ENCODE measurements at places on chromosomes 11 and 22. TPM values are rescaled to one million over a fixed set of nuclear protein-coding genes. Genes with fewer than 3 reads are reported as not detected.
A peak's percentile ranks its signal among the peaks of the same experiment; 100 is the strongest.

Gene GVQW3
- 8.7 TPM for total RNA-seq

Gene CDON
- total RNA-seq: 3.1 TPM

DNA sequence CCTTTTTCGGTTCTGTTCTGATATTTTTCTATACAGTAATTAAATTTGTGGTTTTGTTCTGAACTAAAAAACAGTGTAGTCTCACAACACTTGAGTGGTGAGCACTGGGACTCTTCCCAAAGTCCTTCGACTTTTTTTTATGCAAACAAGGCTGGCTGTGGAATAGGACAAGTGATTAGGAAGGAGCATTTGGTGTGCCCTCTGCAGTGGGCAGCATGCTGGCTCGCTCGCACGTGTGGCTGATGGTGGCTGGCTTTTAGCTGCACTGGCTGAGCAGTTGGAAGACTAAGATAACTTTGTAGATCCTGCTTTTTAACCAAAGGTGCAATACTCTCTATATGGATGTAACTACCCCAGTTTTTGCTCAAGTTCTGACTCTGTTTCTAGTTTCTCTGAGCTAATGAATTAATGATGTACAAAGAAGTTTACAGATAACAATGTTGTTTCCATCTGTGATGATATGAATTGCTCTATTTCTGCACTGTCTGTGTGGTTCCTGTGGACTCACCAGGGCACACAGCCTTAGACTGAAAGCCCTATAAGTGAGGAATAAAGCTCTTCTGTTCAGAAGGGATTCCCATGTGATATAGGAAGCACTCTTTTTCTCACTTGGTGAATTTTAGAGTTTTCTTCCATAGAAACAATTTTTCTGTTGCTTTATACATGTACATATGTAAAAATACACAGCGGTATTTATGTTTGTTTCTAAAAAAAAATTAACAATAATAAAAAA is 143.1 kb upstream of the RASSF10 start:
- H3K27me3 ChIP-seq: no peaks in the 10 kb centered on the region
- DNase-seq: no peak
- no peaks in the 10 kb centered on the region for H3K4me1 ChIP-seq
- no peak overlapping the region for H3K4me3 ChIP-seq

- H3K27me3 ChIP-seq: no peaks in the 10 kb centered on the region
- DNase-seq: no peak
- H3K27ac ChIP-seq: no peak overlapping the region
Measured at GRCh38 chr11:21254055-21254454, 584.7 kb downstream of the NELL1 start.

DNA sequence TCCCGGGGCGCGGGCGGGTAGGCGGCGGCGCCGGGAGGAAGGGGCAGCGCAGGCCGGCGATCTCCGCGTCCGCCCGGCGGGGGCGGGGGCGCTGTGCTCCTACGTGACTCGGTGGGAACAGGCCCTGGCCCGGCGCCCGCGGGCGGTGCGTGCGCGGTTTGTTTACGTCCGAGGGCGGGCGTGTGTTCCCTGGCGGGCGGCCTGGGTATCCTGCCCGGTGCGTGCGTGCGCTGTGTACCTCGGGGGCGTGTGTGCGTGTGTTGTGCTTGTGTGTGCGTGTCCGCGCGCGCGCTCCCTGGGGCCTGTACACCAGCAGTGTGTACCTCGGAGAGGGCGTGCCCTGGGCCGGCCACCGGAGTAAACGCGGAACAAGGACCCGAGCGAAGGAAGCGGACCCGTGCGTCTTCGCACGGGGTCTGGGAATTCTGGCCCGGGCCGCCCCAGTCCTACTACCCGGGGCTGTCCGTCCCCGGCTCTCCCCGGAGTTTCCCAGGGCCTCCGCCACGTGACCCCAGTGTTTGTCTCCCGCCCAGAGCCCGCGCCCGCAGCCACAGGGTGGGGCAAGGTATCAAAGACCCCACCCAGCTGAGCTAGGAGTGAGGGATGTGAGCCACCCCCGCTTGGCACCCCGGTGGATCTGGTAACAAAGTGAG is 769 bp downstream of the MAFF start:
- H3K27ac ChIP-seq: peak overlapping the region; percentile 81

Gene GGT5
- total RNA-seq: not detected

Gene F2
- total RNA-seq: not detected

Gene OR8G5
- total RNA-seq: not detected

DNA sequence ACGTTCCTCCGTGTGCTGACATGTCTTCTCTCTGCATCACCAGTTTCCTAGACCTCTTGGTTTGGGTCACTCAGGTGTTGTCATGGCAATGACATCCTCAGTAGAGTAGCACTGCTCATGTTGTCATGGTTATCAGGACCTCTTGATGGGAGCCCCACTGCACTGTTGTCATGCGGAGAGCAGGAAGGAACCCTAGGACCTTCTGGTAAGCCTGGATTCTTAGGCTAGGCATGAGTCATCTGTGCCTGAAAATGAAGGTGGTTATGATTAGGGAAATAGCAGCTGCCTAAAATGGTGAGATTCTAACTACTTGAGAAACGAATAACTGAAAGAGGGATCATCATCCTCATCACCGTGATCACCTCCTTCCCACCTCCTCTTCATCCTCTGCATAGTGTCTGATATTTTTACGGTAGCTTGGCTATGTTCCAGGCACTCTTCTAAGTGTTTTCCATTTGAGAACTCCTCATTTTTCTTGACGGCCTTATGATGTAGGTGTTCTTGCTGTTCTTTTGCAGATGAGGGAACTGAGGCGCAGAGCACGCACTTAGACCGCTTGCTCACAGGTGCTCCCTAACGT is 858.4 kb downstream of the NTM start:
- no peaks in the 10 kb centered on the region for H3K4me1 ChIP-seq
- no peaks in the 10 kb centered on the region for H3K36me3 ChIP-seq
- no peak overlapping the region for H3K27ac ChIP-seq
- no peak for DNase-seq
- H3K4me3 ChIP-seq: no peak overlapping the region

- no peak overlapping the region for H3K4me3 ChIP-seq
- H3K27ac ChIP-seq: no peak overlapping the region
- DNase-seq: no peak
- no peaks in the 10 kb centered on the region for H3K27me3 ChIP-seq
- no peaks in the 10 kb centered on the region for H3K4me1 ChIP-seq
- H3K36me3 ChIP-seq: no peaks in the 10 kb centered on the region
Measured at GRCh38 chr11:78810559-78811009, 235.9 kb upstream of the NARS2 start.

GRCh38 chr11:73532310-73532709 is 65.6 kb downstream of the FAM168A start:
- no peaks in the 10 kb centered on the region for H3K27me3 ChIP-seq
- no peaks in the 10 kb centered on the region for H3K36me3 ChIP-seq
- H3K4me1 ChIP-seq: no peaks in the 10 kb centered on the region
- no peak overlapping the region for H3K27ac ChIP-seq

Gene LRRC74B
- total RNA-seq: not detected

DNA sequence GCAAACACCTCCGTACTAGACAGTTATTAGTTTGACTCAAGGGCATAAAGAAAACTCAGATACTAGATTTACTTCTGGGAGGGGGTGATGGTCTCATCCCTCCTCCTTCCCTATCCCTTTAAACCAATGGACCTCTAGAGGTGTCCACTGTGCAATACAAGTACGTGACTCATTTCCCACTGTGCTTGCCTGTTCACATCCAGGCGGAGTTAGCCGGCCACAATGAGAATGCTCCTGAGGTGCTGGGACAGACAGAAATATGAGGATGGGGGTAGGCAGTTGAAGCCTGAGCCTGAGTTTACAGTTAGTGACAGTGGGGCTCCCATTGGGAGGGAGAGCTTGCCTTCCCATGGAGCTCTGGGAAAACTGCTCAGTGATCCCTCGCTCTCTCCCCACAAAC is 8.4 kb upstream of the PMM1 start:
- no peak overlapping the region for H3K27ac ChIP-seq
- peaks cover 7% of the 10 kb centered on the region for H3K4me1 ChIP-seq
- DNase-seq: no peak
- H3K4me3 ChIP-seq: no peak overlapping the region
- peaks cover 13% of the 10 kb centered on the region for H3K36me3 ChIP-seq

DNA sequence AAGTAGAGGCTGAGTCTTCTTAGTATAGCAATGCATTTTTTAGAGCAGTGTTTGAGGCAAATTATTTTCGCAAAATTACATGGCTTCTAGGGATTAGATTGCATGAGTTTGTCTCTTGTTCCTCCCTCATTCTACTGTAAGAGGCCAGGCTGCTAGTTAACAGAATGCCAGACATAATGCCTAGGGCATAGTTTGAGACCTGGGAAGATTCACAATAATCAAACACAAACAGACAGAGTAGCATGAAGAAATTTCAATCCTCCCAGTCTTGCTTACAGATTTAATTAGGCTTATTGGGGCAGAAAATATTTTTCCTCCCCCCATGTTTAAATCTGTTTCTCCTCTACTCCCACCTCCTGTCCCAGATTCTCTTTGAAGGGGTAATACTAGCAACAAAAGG is 48.3 kb downstream of the ARHGEF12 start:
- DNase-seq: no peak
- peaks cover 3% of the 10 kb centered on the region for H3K27me3 ChIP-seq
- no peaks in the 10 kb centered on the region for H3K4me1 ChIP-seq
- H3K27ac ChIP-seq: no peak overlapping the region

- H3K27ac ChIP-seq: no peak overlapping the region
- DNase-seq: no peak
- H3K4me1 ChIP-seq: peaks cover 6% of the 10 kb centered on the region
- H3K4me3 ChIP-seq: no peak overlapping the region
- H3K27me3 ChIP-seq: no peaks in the 10 kb centered on the region
Measured at GRCh38 chr22:36544107-36544620, 15.2 kb upstream of the EIF3D start.

Gene IGLL1
- not detected for total RNA-seq

Gene SCO2
- total RNA-seq: not detected

Gene CASP5
- not detected for total RNA-seq

DNA sequence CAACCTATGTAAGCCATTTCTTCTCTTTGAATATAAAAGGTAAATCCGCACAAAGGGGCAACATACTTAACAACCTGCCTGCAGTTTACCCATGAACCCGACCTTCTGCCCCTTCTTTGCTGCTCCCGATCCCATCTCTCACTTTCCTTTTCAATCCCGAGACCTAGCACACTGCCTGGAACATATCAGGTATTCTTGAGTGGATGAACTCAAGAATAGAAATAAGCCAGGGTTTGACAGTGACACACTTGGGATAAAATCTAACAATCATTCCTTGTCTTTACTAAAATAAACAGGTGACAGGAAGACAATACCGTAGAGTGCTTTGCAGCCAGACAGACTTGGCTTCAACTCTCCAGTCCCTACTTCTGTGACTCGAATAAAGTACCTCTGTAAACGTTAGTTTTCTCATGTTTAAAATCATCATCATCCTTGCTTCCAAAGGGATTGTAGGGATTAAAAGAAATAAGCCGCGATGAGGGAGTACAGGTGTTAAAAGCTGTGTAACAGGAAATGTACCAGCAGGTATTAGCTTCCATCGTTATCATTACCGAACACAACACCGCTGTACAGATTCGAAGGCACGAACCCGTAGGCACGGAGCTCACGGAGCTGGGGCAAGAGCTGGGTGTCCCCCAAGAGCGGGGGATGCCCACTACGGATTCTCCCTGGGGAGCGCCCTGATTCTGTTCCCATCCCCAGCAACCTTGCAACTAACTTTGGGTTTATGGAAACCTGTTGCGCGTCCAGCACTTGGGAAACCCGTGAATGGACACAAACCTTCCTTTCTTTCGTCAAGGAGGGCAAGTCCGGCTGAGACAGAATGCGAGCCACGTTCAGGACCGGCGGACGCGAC is 720 bp downstream of the UFD1 start:
- H3K27ac ChIP-seq: peak overlapping the region; percentile 96
- DNase-seq: no peak
- no peaks in the 10 kb centered on the region for H3K27me3 ChIP-seq
- peaks cover 8% of the 10 kb centered on the region for H3K36me3 ChIP-seq
- H3K4me1 ChIP-seq: peaks cover 18% of the 10 kb centered on the region

DNA sequence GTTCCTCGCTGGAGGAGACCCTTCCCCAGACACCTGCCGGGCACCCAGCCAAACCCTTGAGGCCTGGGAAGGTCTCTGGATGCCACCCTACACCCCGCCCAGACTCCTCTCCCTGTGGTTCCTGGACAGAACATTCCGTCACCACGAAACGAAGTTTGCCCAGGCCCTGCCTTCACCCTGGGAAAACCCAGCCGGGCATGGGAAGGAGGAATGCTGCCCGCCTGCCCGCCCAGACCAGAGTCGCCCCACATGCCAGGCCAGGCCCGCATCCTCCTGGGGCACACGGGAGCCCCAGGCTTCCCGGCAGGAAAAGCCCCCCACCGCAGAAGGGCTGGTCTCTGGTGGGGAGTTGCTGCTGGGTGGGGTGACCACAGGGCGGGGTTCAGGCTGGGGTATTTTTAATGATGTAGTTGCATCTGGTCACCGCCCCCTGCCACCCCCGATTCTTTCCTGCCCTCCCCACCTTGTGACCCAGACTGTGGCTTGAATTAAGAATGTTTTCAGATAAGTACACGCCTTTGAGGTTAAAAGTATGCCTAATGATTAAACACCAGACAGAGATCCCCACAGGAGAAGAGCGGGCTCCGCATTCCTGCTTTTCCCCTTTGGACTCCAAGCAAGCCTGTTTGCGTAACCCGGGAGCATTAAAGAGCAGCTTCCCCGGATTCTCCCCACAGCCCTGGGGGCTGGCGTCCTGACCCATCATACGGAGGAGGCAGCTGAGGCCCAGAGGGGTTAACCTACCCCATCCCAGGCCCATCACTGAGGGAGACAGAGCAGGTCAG is 44.6 kb upstream of the PPARA start:
- no peaks in the 10 kb centered on the region for H3K27me3 ChIP-seq
- H3K4me3 ChIP-seq: no peak overlapping the region
- no peaks in the 10 kb centered on the region for H3K36me3 ChIP-seq
- DNase-seq: no peak
- no peaks in the 10 kb centered on the region for H3K4me1 ChIP-seq

- no peak overlapping the region for H3K27ac ChIP-seq
- H3K4me1 ChIP-seq: peaks cover 5% of the 10 kb centered on the region
- H3K36me3 ChIP-seq: peaks cover 10% of the 10 kb centered on the region
- H3K4me3 ChIP-seq: no peak overlapping the region
- DNase-seq: no peak
- no peaks in the 10 kb centered on the region for H3K27me3 ChIP-seq
Measured at GRCh38 chr22:26709617-26710390, 52.4 kb downstream of the MIAT start.

- H3K27ac ChIP-seq: peak overlapping the region; percentile 79
- DNase-seq: peak; percentile 65
- peaks cover 3% of the 10 kb centered on the region for H3K36me3 ChIP-seq
- H3K27me3 ChIP-seq: no peaks in the 10 kb centered on the region
- H3K4me3 ChIP-seq: peak overlapping the region; percentile 96
Measured at GRCh38 chr11:64810891-64811272, 531 bp upstream of the MEN1 start.
